ENCODE measurements at places on chromosomes 3 and 15.

DNA sequence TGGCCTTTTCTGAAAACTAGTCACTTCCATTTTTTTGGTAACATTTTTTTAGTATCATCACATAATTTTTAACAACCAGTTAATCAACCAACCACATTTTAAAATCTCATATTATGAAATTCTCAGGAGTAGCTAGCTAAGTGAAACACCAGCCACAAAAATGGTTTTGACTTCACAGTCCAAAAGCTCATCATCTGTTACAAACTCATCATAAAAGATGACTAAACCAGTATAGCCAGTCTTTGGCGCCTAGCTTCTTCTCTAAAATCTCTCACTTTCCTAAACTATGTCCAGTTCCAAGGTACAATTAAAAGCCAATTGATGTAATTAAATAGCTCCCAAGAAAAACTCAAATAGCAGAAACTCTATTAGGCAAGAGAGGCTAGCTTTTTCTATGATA, 88.2 kb upstream of the ZNF385D start:
- no peak for DNase-seq

DNA sequence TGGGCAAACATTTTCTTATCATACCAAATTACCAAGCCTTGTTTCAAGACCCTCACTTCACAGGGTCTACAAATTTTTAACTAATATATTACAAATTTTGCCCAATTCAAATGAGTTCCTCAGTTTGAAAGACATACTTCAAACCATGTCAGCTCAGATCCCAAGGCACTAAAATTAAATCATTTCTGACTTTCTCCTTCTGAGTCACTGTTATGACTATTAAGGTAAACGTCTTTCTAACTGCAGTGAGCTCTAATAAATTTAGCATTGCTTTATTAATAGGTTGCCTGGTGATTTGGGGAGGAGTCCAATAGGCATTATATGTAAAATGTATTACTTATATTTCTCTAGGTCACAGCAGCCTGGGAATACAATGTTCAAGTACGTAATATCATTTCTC, 158.2 kb upstream of the ARHGEF26 start:
- no peak for DNase-seq

- peak; percentile 50 for DNase-seq
These were observed 201.2 kb downstream of the OPA1 start for GRCh38 chr3:193794002-193794881.

- DNase-seq: no peak
These were observed 21.4 kb upstream of the KPNA1 start for GRCh38 chr3:122535964-122536631.

GRCh38 chr15:60568301-60568742, 89.4 kb upstream of the ICE2 start:
- DNase-seq: no peak

GRCh38 chr3:132629928-132630327, 29.7 kb downstream of the ACAD11 start:
- no peak for DNase-seq

DNA sequence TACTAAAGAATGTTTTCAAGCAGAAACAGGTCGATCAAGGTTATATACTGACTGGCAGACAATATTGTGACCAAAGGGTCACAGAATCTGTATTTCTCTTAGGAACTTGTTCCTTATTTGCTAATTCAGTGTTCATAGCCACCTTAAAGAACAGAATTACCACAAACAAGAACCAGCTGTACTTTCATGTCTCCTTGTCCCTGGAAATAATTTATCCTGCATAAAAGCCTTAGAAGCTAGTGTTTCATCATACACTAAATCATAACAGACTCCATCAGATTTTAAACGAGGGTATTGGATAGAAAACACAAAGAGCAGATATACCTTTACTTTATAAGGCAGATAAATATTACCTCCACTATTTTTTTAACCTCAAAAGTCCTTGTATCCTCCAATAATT, 6.4 kb downstream of the DNAJC19 start:
- no peak for DNase-seq

- no peak for DNase-seq
These were observed 20.8 kb upstream of the CNTN6 start for GRCh38 chr3:1072041-1072440.

GRCh38 chr3:53158765-53159155, 2.2 kb upstream of the PRKCD start:
- DNase-seq: peak; percentile 77

GRCh38 chr15:99187936-99188335, 61.4 kb downstream of the TTC23 start:
- DNase-seq: no peak

DNA sequence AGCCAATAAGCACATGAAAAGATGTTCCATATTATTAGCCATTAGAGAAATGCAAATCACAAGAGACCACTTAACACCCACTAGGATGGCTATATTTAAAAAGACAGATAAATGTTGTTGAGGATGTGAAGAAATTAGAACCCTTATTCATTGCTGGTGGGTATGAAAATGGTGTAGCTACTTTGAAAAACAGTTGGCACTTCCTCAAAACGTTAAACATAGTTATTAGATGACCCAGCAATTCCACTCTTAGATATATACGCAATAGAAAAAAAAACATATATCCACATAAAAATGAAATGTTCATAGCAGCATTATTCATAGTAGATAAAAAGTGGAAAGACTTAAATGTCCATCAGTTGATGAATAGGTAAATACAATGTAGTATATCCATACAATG, 47.1 kb upstream of the TERB2 start:
- no peak for DNase-seq

GRCh38 chr15:27486683-27487647, 516.0 kb downstream of the GABRG3 start:
- no peak for DNase-seq

DNA sequence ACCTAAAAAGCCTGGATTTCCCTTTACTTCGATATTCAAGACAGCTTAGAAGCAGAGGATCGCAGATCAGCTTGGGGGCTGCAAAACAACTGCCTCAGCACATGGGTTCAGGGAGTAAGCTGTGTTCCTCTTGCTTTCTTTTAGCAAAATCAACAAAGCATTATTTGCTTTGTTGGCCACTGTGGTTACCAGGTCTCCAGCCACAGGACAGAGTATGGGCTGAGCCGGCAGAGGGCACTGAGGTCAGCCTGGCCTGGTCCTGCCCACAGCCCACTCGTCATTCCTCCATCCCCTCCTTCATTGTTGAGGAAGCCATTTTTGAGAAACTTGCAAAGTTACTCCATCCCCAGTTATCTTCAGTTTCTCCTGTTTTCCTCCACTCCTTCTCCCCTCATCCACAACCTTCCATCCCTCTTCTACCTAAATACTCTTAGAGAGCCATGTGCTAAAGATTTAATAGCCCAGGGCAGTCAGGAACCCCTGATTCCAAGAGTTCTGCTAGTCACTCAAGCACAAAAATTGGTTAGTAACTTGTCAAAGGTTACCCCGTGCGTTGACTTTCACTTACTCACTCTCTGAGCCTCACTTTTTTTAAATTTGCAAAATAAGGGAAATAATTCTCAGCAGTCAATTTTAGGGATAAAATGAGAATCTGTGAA, 60.0 kb upstream of the HES1 start:
- DNase-seq: peak; percentile 41

DNA sequence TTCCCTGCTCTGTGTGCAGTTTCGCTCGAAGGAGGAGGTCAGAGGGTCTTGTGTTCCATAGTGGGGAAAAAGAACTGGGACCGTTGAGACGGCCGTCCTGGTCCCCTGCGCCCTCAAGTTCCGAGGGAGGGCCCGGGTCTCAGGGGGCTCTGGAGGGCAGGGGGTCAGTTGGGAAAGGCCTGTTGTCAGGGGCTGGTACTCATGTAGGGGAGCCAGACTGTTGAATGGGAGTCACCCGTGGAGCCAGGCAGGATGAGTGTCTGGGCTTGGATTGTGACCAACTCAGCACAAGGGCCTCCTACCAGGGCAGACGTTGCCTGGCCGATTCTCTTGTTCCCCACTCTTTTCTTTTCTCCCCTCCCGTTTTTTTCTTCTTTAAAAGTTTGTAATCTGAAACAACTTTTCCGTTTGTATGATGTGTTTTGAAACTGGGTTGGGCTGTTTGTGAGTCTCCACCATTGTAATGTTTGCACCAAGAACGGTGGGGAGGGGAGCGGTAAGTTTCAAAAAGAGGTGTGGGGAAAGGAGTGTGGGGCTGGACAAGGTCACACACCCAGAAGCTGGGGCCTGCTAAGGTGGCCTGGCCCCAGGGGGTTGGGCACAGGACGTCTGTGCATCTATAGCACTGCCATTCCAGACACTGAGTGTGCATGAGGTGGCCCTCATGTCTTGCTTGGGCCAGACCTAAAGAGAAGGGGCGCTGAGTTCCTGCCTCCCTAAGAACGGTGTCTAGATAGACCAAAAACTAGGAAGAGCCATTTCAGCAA, 1.1 kb downstream of the CMTM7 start:
- peak; percentile 52 for DNase-seq

GRCh38 chr3:89101251-89101650, 6.2 kb upstream of the EPHA3 start:
- DNase-seq: no peak

Data from suppressor macrophage (primary cell).